ENCODE measurements at places on chromosomes 1 and 21. TPM values are rescaled to one million over a fixed set of nuclear protein-coding genes. Genes with fewer than 3 reads are reported as not detected.

The INAVA gene
- total RNA-seq, result 53.3 TPM

The KIFAP3 gene
- total RNA-seq, result 12.1 TPM

The ACTN2 gene
- total RNA-seq, result not detected

The ANKRD65 gene
- total RNA-seq, result 0.03 TPM

The MRPS6 gene
- total RNA-seq, result 35.4 TPM

The HCN3 gene
- 4.6 TPM for total RNA-seq

The PCAT6 gene
- total RNA-seq, result 3.5 TPM

The TMEM183A gene
- total RNA-seq, result 46.2 TPM

The CD1E gene
- total RNA-seq, result not detected

The SHE gene
- 0.16 TPM for total RNA-seq

The MAEL gene
- not detected for total RNA-seq

The SPATA45 gene
- total RNA-seq, result not detected

The LCE6A gene
- not detected for total RNA-seq

The PEAR1 gene
- total RNA-seq, result 7.0 TPM

The OR10J5 gene
- total RNA-seq, result not detected

The S1PR1 gene
- 0.08 TPM for total RNA-seq

The MMEL1 gene
- total RNA-seq, result 0.26 TPM

The MTX1 gene
- 77.3 TPM for total RNA-seq

The CR2 gene
- total RNA-seq, result not detected

The ZNF326 gene
- 16.9 TPM for total RNA-seq

The NBPF11 gene
- 4.4 TPM for total RNA-seq

The RAB7B gene
- total RNA-seq, result 1.1 TPM

The ALX3 gene
- not detected for total RNA-seq

The GPR25 gene
- total RNA-seq, result not detected

The TGFB2 gene
- 8.6 TPM for total RNA-seq

Measured in A549 treated with AZD2906 at 1 μM for 4 hours (cell line).